ENCODE measurements at places on chromosomes 12 and 14.

- DNase-seq = peak; percentile 52
Measured at GRCh38 chr14:99968191-99968920, 96.9 kb upstream of the EVL start.

DNA sequence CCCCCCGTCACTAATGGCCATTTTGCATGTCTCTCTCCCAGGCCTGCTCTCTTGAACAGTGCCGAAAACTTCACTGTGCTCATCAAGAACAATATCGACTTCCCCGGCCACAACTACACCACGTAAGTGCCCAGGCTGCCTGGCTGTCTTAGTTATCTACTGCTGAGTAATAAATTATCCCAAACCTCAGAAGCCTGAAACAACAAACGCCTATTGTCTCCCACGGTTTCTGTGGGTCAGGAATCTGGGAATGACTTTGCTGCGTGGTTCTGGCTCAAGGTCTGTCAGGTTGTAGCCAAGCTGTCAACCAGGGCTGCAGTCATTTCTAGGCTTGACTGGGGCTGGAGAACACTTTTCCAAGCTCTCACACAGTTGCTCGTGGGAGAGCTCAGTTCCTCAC, 32.6 kb downstream of the P2RX7 start:
- DNase-seq = peak; percentile 18

GRCh38 chr14:67232621-67233020, 8.6 kb upstream of the PALS1 start:
- DNase-seq = no peak

DNA sequence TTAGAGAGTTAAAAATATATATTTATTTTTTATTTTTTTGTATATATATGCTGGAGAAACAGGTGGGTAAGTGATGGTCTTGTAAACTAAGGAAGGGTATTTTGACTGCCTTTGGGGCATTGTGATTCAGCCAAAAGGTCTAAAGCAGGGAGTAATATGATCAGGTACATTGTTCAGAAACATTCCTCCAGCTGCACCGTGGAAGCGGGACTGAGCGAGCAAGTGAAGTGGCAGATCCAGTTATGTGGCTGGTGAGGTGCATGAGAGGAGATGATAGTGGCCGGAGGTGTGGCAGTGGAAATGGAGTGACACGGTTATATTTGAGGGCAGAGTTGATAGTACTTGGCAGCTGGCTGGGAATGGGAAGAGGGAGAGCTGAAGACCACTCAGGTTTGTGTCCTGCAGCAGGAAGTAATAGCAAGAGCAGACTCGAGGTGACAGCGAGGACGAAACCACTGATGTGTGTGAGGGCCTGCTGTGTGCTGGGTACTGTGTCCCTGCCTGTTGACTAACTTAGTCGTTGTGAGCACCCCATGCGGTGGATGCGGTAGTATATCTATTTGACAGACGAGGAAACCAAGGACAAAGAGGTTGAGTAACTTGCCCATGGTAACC, 39.2 kb downstream of the EID3 start:
- no peak for DNase-seq

DNA sequence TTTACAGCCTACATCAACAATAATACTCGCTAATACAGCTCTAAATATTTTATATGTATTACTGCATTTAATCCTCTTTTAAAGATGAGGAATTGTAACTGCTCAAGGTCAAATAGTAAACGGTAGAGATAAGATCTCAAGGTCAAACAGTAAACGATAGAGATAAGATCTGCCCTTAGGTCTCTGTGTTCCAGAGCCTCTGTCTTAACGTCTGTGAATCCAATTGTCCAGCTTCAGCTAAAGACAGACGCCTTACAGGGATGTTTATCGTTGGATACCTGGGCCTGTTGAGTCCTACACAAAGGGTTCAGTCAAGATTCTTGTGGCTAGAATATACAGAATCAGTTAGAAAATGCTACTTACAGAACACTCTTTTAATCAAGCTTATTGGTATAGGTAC, 20.0 kb downstream of the PYGL start:
- DNase-seq = no peak

DNA sequence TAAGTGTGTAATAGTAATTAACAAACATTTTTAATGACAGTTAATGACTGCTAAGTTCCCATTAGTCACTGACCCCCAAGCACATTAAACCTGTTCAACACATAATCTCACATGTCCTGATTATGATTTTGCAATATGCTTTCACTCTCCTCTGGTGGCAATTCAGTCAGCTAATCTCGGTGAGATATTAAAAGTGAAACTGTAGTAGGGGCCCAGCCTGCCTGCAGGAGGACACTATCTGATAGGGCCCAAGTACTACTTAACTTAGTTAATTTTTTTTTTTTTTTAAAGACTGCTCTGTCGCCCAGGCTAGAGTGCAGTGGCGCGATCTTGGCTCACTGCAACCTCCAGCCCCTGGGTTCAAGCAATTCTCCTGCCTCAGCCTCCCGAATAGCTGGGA, 48.8 kb downstream of the CIT start:
- DNase-seq = no peak

DNA sequence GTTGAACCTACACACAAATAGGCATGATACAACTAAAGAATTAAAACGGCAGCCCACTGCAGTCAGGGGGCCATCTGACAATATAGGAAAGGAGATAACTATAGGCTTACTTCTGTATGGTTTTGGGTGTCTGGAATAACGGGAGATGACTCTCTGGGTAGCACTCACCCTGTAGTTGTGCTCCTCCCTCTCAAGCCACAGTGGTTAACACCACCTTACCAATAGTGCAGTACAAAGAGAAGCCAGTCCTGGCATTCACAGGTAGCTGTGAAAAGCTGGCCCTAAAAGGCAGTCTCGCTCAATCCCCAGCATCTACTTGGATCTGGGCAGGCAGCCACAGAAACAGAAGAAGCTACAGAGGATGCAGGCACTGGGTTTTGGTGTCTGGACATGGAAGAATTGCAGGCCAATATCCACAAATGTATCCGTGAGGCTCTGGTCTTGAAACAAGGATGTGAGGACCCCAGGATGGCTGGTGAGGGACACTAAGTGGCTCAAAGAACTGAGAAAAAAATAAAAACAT, 93.0 kb downstream of the DPF3 start:
- DNase-seq = no peak

DNA sequence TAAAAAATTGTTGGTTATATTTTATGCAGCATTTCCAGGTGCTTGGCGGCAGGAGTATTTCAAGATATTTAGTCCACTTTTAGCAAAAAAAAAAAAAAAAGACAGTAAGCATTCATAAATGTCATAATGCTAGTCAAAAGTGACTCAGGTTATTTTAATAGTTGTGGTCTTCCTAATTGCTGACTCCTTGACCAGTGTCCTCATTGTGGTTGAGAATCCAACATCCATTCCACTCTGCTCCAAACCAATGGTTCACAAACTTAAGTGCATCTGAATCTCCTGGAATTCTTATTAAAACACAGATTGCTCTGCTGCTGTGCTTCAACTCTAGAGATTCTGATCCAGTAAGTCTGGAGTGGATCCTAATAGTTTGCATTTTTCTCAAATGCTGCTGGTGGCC, 71.4 kb downstream of the AKAP6 start:
- peak; percentile 14 for DNase-seq

GRCh38 chr12:21940549-21941505, at the start of gene ABCC9:
ABCC9 (minus strand) TSS chr12:21941426; CDS start chr12:21936674, 4,752 bp downstream.
- no peak for DNase-seq

DNA sequence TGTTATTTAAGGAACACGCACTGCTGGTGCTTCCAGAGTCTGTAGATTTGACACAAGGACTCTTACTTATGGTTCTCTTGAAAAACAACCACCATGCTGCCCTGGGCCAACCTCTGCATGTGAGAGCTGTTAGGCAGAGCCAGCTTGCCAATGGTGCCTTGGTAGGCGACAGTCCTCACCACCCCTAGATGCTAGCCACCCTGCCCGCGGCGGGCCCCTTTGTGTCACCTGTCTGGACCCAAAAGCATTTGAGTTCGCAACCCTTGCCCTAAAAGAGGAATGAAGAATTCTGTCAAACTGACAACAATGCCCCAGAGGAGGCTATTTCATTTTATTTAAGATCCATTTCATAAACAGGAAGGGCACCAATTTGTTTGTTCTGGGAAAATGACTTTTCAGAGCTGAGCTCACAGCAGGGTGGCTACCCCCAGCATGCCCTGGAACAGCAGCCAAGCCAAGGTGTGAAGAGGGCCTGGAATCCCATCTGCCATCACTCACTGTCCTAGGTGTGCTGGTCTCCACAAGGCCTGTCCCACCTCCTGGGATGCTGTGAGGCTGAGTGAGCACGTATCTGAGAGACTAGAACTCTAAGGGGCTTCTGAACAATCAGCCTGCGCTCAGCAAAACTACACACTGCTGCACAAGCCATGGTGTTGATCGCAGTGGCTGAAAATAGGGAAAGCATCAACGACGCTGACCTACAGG, 63.8 kb upstream of the FZD10 start:
- no peak for DNase-seq

DNA sequence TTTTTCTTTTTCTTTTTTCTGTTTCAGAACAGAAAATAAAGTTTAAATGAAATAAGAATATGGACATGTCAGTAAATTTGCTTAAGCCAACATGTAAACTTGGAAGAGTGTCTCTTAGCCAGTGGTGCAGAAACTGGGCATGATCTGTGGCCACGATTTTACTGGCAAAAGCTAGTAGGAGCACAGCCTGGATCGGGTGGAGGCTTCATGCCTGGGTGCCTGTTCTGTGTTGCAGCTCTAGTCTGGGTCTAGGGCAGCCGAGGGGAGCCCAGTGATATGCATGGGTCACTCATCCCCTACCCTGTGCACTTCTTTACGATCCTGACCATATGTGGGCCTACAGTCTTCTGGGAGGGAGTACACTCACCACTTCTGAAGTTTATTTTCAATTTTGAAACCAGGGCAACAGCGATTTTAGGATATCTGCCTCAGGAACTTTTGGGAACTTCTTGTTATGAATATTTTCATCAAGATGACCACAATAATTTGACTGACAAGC, 45.6 kb upstream of the SMCO2 start:
- no peak for DNase-seq

DNA sequence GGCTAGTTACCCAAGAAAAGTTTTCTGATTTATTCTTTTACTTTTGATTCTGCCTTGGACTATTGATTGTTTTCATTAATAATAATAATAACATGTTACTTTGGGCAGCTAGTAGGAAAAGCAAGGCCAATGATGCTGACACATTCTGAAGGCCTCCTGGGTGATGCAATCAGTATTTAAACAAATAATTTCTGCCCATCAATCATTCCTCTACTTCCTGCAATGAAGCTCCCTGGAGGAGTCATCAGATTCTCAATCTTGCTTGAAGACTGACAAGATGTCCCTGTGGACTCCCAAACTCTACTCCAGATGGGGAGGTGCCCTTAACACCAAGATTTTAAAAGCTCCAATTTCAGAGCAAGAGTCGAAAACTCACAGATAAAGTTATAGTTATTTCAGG, at the start of gene SPX:
Gene SPX (plus strand): TSS at position 244 of the 400 bp plus-strand sequence. CDS start 177 bp downstream, outside the sequence.
- no peak for DNase-seq

- no peak for DNase-seq
Measured at GRCh38 chr14:100841761-100842403, 16.0 kb downstream of the MEG3 start.

GRCh38 chr12:94595152-94595551, 55.2 kb downstream of the TMCC3 start:
- DNase-seq = peak; percentile 41

DNA sequence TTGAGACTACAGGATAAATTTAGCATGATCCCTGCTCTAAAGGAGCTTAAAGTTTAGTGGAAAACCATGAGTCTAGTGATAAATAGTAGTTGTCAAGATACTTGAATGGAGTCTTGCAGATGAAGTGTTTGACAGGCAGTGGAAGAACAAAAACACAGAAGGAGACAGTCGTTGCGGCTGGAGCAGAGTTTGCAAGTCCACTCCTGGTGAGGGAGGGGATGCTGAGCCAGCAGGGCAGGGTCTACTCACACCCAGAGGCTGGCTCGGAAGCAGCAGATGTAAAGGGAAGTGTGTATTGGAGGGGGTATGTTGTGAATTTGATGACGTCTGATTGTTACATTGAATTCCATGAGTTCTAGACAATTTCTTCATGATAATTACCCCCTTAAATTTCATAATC, 61.3 kb downstream of the TRAF3 start:
- DNase-seq = no peak

- DNase-seq = no peak
Measured at GRCh38 chr12:111768159-111768895, 1.6 kb downstream of the ALDH2 start.

DNA sequence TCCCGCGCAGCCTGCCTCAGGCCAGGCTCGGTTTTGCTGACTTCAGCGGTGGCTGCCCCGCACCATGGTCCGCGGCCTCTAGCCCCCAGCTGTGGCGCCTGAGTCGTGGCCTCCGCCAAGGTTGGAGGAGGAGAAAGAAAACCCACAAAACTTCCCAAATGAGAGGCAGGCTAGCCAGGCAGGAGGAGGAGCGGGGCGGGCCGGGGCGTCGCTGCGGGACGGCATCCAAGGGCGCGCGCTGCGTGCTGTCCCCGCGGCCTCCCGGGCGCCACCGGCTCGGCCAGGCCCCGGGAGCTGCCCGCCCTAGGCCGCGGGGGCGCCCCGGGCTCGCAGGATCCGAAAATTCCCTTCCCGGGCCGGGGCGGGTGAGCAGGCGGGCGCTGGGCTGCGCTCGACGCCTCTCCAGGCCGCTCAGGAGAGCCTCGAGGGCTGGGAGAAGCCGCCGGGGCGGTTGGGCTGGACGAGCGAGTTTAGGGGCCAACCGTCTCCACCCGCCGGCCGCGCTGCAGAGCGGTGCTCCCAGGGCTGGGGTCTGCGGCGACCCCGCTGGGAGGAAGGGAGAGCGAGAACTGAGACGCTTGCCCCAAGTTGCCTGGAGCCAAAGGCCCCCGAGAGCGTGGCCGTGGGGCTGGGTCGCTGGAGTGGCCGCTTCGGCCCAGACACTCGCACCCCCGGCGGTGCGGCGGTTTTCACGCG, at the start of gene EFS:
Gene EFS (minus strand): TSS at position 137 of the 696 bp plus-strand sequence. CDS start 147 bp downstream, outside the sequence.
- no peak for DNase-seq

GRCh38 chr12:48075832-48076231, 30.0 kb downstream of the SENP1 start:
- no peak for DNase-seq

DNA sequence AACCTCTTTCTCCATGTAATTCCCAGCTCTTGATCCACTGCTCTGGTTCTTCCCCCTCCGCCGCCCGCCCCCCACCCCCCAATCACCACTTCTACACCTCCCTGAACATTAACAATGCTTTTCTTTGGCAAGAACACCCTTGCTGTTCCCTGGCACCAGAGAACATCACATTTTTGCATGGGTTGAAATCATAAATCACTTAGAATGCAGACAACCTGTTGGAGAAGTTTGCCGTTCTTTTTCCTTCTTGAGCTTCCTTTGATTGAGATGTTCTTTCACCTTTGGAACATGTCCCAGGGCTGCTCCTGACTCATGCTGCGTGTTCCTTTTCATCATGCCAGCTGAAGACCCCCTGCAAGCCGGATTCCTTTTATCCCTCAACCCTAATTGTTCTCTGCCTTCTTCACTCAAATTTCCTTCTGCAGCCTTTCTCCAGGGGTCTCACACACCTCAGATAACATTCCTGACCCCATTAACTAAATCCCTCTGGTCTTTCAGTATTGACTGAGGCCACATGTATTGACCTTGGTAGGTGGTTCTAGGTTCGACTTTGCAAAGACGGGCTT, 294.1 kb upstream of the TMPO start:
- no peak for DNase-seq
